NCI-H1417 treated with DMSO at 0.1 percent for 48 hours (cell line): ENCODE measurements at places on chromosomes 12 and 14.

GRCh38 chr12:57340104-57340503 is 89.1 kb upstream of the STAC3 start:
- no peak for DNase-seq

DNA sequence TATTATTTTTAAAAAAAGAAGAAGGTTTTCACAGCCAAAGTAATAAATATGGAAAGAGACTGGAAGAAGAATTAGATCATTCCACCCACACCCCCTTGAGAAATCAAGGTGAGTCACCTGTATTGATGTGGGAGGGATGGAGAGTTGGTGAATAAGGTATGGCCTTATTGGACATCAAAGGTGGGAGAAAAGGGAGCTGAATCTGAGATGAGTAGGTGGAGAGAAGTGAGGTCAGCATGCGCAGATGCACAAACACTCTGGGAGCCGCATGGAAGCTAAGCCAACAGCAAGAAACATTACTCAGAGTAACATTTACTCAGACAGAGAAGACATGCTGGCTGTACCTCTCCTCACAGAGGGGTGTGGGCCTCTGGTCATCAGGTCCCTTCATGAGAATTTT is 113.1 kb upstream of the FOXG1 start:
- DNase-seq = no peak

- DNase-seq = no peak
These were observed 19.0 kb upstream of the SMOC1 start for GRCh38 chr14:69860221-69860620.

DNA sequence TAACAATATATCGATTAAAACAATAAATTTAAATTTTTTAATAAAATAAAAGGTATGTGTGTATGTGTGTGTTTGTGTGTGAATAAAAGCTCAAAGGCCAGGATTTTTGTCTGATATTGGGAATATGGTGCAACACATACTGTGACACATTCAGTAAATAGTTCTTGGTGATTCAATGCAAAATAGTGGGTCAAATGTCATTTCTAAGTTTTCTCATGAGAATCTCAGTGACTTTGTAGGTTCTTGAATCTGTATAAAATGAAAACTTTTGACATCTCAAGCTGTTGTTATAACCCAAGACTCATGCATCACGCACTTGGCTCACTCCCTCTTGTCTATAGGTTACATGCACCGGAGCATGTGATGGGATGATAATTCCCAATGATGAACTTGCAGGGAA is 16.2 kb upstream of the MED6 start:
- DNase-seq = no peak

DNA sequence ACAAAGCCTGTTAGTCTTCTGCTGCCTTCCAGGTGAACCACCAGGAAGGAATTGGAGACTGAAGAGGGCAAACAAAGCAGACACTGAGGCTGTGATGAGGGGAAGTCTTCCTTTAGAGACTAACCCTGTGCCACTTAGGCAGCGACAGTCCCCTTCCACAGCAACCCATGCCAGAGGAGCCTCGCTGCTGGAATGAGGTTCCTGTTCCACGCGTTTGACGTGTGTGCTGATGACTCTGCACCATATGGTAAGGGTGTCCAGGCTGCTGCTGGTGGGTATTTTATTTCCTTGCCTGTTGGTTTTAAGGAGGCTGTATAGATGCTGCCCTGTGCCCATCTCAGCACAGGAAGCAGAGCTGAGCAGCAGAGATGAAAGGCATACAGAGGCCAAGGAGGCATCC is 361.9 kb upstream of the FKBP4 start:
- no peak for DNase-seq

GRCh38 chr14:25074099-25074685 is 24.2 kb upstream of the STXBP6 start:
- no peak for DNase-seq

DNA sequence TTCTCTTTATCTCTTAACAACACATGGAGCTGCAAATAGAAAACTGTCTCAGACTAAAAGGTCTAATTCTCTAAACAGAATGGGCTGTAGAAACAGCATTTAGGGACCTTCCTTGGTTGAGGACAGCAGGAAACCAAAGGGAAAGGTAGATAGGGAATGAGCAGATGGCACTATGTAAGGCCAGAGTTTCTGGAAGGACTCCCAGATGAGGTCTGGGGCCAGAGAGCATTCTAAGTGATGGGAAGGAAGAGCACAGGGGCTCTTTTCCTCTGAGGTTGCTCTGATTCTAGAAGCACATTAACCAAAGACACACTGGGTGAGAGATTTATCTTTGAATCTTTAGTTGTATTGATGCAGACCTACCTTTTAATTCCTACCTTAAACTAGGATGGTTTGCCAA is 79.4 kb downstream of the TPH2 start:
- no peak for DNase-seq

GRCh38 chr12:64304571-64304970 is 82.5 kb upstream of the KICS2 start:
- no peak for DNase-seq

DNA sequence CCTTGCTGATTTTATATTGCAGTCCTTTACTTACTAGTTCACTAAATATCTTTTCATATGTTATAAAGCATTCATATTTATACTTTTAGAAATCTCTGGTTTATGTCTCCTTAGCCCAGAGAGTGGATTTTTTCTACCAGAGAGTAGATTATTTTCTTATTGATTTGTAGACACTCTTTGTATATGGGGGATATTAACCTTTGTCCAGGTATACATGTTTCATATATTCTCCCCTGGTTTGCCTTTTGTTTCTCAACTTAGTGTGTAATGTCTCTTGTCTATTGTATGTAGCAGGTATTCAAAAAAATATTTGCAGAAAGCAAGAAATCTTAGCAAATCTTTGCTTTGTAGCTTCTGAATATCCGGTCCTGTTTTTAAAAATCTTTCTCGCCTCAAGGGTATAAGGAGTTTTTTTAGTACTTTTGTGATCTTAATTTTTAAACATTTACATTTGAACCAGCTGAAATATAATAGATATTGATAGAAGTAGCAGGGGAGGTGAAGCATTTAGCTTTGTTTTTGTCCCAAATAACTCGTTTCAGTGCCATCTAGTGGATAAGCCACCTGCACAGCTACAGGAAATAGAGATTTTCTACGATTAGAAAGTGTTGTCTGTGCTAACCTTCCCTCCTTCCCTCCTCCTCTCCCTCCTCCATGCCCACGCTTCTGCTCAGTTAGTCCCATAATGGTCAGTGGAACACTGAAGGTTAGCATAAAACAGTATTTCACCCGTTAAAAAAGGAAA is 97.0 kb downstream of the PHETA1 start:
- no peak for DNase-seq

- DNase-seq = no peak
These were observed 23.1 kb downstream of the VASH1 start for GRCh38 chr14:76784266-76784874.
